CD14-positive monocyte (primary cell): ENCODE measurements at places on chromosomes 5 and 9.
A peak's percentile ranks its signal among the peaks of the same experiment; 100 is the strongest.

DNA sequence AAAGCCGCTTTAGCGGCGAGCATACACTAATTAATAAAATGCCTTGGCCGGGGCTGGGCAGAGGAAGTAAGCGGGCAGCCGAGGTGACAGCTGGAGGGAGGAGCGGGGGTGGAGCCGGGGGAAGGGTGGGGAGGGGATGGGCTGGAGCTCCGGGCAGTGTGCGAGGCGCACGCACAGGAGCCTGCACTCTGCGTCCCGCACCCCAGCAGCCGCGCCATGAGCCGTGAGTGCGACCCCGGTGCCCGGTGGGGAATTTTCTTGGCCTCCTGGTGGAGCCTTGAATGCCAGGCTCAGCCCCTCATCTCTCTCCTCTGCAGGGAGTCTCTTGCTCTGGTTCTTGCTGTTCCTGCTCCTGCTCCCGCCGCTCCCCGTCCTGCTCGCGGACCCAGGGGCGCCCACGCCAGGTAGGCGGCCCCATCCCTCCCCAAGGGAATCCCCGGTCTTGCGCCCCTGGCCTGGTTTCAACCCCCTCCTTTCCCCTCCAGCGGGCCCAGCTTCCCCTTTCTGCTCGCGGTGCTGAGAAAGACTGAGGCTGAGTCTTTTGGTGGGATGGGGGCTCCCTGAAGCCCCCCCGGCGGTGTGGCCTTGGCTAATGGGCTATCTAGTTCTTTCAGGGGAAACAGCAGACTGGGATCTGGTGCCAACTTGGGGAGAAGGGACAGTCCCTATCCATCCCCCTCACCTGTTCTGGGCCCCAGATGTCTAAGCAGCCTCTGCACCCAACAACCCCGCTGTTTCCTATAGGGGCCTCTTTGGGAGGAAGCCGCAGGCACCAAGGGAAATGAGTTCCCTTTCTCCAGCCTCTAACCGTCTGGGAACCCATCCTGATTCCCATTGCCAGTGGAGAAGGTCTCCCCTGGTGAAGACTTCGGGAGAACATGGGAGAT lies at the start of gene PTGS1:
PTGS1 (plus strand) TSS at position 156 of the 887 bp plus-strand sequence; CDS start at position 217, 61 bp downstream.
- peak; percentile 59 for DNase-seq

- no peak for DNase-seq
Observed at GRCh38 chr9:72542917-72543316, 21.5 kb downstream of the TMC1 start.

DNA sequence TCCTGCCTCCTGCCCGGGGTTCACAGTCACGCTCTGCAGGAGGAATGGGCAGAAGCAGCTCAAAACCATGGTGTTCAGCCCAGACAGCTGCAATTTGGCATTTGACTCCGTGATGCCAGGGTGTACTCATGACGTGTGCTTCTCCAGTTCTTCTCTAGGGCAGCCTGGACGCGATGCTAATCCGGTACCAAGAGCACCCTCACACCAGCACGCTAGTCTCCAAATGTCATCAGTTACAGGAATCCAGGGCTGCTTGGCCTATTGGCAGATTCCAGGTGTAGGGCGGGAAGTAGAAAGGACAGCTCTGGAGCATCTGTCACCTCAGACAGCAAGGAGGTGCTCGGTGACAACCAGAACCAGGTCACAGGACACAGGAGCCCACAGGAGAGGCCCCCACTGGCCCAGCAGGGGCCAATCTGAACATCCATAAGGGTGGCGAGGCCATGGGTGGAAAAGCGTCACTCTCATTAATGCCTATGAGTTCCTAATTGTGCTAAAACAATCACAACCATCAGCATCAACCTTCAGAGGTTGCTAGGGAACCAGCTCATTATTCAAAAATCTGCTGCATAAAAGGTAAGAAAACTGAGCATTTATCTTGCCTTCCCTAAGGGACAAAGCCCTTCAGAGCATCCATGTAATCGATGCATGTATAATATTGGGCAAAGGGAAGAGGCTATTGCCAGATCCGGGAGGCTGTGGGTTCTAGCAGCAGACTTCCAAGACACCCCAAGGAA lies 241.9 kb upstream of the IRX4 start:
- DNase-seq, result no peak

GRCh38 chr5:133706506-133707430 lies 94.4 kb upstream of the FSTL4 start:
- DNase-seq, result no peak

DNA sequence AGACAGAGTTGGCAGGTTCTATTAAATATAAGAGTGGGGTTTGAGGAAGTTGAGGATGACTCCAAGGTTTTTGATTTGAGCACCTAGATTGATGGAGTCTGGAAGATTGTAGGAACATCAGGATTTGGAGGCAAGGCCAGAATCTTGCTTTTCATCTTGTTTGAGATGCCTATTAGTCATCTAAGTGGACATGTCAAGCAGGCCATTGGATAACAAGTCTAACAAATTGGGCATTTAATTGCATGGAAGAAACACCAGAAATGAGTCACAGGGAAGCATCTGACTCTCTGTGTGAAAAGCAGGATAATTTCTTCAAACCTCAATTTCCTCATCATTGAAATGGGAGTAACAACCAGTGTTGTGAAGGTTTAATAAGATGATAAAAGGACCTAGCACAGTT lies 53.3 kb upstream of the ARL15 start:
- DNase-seq, result no peak

- DNase-seq, result no peak
Observed at GRCh38 chr9:99192786-99193465, 28.8 kb downstream of the ALG2 start.

- no peak for DNase-seq
Observed at GRCh38 chr5:2725980-2726765, 25.3 kb downstream of the IRX2 start.

DNA sequence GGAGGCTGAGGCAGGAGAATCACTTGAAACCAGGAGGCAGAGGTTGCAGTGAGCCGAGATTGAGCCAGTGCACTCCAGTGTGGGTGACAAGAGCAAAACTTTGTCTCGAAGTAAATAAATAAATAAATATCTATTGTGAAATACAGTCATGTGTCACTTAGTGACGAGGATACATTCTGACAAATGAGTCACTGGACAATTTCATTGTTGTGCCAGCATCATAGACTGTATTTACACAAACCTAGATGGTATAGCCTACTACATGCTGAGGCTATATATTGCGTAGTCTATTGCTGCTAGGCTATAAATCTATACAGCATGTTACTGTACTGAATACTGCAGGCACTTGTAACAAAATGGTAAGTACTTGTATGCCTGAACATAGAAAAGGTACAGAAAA lies 61.1 kb upstream of the CCL21 start:
- peak; percentile 9 for DNase-seq

GRCh38 chr9:26243029-26243697 lies 564.9 kb upstream of the TUSC1 start:
- no peak for DNase-seq

- no peak for DNase-seq
Observed at GRCh38 chr5:89087128-89087527, 204.1 kb upstream of the MEF2C start.

DNA sequence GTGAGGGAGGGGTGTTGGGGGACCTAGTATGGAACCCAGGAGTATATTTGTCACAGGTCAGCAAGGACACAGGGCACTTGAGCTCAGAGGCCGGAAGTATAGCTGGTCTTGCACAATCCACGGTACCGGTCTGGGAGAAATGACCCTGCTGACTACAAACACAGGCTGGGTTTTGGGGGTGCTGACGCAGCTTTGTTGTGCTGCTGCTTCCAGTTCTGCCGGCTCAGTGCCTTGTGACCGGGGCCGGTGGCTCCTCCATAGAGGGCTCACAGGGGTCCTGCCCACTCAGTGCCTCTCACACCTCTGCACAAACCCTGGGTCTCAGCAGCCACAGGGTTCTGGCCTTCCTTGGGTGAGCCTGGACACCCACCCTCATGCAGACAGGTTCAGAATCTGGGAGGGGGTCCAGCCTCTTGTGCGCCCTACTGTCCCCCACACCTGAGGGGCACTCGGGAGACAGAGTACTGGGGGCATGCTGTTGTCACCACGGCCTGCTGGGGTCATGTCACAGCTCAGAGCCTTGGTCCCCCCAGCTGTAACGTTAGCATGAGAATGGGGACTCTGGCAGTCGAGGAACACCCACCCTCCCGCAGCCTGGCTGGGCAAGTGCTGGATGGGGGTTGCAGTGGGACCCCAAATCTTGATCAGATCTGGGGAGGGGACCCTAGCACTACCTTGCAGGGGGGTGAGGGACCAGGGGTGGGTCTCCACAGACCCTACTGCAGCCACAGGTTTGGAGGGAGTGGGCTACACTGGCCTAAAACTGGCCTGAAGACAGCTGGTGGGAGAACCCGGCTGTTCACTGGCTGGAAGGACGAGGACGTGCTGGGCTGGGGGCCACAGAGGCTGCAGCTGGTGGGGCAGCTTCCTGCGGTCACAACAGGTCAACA lies 17.7 kb downstream of the NINJ1 start:
- DNase-seq, result peak; percentile 99

GRCh38 chr5:172439785-172440477 lies 14.4 kb downstream of the SH3PXD2B start:
- DNase-seq, result no peak

DNA sequence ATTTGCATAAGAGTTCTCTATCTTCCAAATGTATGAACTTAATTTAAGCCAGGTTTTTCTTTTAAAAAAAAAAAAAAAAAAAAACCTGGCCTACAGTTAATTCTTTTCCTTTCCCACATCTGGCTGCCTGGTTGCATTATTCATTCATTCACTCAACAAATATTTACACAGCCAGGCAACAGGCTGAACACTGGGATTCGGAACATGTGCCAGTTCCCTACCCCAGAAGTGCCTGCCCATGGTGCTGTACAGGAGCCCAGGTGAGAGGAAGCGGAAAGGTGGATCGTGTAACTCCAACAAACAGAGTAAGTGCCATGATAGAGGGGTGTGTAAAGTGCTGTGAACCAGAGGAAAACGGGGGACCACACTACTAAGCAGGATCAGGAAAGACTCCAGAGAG lies 93.6 kb downstream of the CDK5RAP2 start:
- no peak for DNase-seq
